Mucosa of gallbladder (tissue), 1 donor: ENCODE measurements at places on chromosomes 3 and 15. TPM values are rescaled to one million over a fixed set of nuclear protein-coding genes. Genes with fewer than 3 reads are reported as not detected.
A peak's percentile ranks its signal among the peaks of the same experiment; 100 is the strongest.

DNA sequence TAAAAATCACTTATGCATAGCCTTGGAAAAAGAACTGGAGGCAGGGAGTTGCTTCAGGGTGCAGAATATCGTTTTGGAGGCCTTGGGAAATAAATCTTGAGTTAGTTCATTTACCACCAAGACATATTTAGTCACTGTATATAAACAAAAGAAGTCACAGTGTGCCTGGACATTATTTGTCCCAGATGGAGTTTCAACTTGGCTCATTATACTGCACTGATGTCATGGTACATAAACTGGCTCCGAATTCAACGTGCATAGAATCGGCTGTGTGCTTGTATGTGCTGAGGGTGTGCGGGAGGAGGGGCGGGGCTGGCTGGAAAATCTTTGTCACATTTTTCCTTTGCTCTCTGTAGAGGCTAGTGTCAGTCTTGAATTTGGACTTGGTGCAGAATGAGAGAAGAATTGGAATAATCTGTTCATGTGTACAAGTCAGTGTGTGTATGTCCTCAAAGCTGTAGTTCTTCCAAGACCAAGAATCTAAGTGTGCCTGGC, 86.6 kb downstream of the FNDC3B start:
- peak; percentile 57 for DNase-seq

GRCh38 chr3:59372346-59372745, 322.5 kb upstream of the CFAP20DC start:
- no peak for DNase-seq

GRCh38 chr15:40085266-40085665, 23.4 kb downstream of the BMF start:
- no peak for DNase-seq

DNA sequence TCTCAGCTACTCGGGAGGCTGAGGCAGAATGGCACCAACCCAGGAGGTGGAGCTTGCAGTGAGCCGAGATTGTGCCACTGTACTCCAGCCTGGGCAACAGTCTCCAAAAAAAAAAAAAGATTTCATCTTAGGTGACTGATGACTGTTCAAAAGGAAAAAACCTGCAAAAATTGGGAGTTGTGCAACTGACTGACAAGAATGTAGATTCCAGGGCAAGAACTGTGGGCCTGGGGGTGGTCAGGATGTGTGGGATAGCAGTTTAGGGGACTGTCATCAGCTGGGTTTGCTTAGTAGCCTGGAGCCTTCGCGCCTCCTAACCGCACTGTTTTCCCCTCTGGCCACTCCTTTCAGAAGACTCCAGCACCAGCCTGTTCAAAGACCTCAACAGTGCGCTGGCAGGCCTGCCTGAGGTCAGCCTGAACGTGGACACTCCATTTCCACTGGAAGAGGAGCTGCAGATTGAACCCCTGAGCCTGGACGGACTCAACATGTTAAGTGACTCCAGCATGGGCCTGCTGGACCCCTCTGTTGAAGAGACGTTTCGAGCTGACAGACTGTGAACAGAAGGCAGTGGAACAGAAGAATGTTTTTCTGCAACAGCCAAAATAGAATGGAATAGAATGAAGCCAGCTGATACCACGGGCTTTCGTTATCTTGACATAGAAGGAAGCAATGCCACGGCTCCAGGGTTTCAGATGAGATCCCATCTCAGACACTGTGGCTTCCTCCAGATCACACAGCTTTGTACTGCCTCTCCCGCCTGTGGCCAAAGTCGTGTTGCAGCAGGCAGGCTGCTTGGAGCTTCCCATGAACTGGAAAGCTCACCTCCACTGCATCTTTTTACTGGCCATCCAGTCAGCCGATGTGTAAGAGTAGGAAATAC, 75.3 kb upstream of the BLM start:
- DNase-seq, result no peak

- no peak for DNase-seq
Observed at GRCh38 chr3:126498929-126499328, 18.6 kb downstream of the UROC1 start.

GRCh38 chr15:85133709-85134108, 152.1 kb downstream of the PDE8A start:
- DNase-seq, result no peak

The ZDHHC23 gene
- 7.7 TPM for total RNA-seq

The TTBK2 gene
- total RNA-seq, result 18.6 TPM
